ENCODE measurements at places on chromosomes 5 and 9.

- no peak for DNase-seq
Observed at GRCh38 chr9:1747417-1747967, 267.7 kb upstream of the SMARCA2 start.

GRCh38 chr5:964821-965220 lies 43.8 kb upstream of the NKD2 start:
- DNase-seq, result no peak

GRCh38 chr5:109719978-109720377 lies 30.3 kb downstream of the MAN2A1 start:
- DNase-seq, result no peak

DNA sequence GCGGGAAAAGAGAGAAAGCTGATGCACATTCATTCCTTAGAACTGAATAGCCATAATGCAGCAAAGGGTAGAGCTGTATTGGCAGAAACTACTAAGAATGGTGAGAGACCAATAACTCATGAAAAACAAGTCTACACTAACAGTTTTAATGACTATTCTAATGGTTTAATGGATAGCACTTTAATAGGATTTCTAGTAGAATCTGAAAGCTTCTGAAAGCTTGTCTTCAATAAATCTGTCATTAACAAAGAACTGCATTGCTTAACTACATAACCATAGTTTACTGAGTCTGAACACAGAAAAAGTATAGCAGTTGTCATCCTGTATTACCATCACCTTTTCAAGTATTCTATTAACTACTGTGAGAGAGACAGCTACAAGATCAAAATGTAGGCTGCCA lies 617.8 kb upstream of the DMAC1 start:
- DNase-seq, result no peak

- no peak for DNase-seq
Observed at GRCh38 chr5:66854416-66854815, 258.2 kb downstream of the MAST4 start.

DNA sequence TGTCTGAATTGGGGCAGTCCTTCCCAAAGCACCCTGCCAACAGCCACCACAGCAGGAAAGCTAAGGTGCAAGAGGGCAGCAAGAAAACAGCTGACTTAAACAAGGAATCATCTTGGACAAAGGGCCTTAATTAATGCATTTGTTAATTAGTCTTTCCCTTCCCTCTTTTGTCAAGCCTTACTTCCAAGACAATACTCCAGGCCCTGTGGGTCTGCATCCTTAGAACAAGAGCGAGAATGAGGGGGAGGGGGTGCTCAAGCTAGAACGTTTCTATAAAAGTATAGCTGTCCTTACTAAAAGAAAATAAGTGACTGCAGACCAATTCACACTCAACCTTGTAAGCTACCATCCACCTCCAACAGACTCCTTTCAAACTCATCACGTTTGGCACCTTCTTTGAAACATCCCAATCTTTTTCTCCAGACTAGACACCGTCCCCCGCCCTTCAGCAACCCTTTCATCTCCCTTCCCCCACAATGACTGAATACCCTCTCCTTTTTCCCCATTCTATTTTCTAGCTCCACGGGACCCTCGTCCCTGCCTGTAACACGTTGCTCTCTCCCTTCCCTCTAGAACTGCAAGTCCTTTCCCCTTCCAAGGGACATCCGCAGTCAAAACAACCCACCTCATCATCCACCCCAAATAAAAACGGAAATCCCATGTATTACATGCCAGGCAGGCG lies 85.7 kb upstream of the RNF38 start:
- DNase-seq, result no peak

- no peak for DNase-seq
Observed at GRCh38 chr9:113695901-113696300, 180.2 kb upstream of the ZNF618 start.

DNA sequence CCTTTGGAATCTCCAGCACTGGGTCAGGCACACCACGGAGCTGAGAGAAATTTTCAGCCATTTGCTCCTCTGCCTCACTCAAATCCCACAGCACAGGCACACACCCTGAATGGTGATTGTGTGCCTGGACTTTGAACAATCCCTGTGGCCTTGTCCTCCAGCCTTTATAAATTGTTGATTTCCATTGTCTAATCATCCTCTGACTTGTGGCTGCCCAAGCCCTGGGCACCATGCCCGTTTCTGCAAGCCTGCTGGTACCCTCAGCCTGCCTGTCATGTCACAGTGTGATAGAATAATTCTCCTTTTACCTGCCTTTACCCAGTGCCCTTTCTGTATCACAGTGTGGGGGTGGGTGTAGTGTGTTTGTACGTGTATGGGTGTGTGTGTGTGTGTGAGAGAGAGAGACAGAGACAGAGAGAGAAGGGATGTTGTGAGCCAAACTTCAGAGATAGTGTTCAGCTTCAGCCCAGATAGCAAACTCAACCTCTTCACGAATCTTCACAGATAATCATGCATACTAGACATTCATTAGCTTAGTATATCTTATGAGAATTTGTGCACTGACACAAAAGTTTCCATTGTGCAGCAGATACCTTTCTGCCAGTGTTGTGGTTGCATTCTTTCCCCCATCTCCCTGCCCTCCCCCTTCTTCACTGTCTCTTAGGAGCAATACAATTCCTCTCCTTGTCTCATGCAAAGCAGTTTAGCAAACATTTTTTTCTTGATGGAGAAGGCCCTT lies 27.8 kb upstream of the SLC44A1 start:
- DNase-seq, result no peak
